ENCODE measurements at places on chromosomes 1 and 21. TPM values are rescaled to one million over a fixed set of nuclear protein-coding genes. Genes with fewer than 3 reads are reported as not detected.

GBP3 gene
- total RNA-seq = 6.6 TPM

CTTNBP2NL gene
- 19.1 TPM for total RNA-seq

SNAPIN gene
- 62.1 TPM for total RNA-seq

STPG1 gene
- total RNA-seq = 5.2 TPM

LMX1A gene
- 0.22 TPM for total RNA-seq
